ENCODE measurements at places on chromosomes 2 and 18. TPM values are rescaled to one million over a fixed set of nuclear protein-coding genes. Genes with fewer than 3 reads are reported as not detected.

DNA sequence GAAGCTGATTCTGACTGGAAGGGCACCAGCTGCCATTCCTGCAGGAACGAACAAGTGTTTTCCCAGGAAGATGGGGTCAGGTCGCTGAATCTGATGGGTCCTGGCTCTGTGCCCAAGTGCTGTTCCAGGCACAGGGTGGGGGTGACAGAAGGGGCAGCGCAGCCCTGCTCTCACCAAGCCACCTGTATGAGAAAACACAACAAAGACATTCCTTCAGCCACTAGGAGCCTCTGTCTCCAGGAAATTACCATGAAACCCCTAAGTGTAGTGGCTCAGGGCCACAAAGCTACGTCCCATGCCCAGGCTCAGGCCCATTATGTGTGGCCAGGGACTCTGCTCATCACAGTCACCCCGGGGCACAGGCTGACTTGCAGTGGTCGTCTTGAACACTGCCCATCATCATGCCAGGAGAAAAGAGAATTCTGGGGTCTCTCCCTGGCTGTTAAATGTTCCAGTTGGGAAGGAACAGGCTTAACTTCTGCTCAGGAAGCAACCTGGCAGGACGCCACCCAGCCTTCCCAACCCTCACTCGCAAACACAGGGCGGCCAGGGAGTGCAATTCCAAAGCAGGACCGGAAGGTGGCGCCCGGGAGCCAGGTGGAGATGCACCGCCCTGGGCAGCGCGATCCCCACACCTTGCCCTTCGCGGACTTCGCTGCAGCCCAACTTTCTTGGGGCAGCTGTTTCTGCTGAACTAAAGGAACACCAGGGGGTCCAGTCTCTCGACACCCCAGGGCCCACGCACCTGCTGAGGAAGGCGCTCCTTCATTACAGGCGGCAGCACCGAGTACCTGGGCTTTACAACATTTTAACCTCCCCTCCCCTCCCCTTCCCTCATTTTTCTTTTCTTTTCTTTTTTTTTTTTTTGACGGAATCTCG is 11.0 kb upstream of the SFTPB start:
- H3K4me1 ChIP-seq = peaks cover 5% of the 10 kb centered on the region
- H3K27ac ChIP-seq = no peak overlapping the region
- H3K36me3 ChIP-seq = no peaks in the 10 kb centered on the region
- peak; percentile 84 for DNase-seq

- peaks cover 10% of the 10 kb centered on the region for H3K36me3 ChIP-seq
- peak; percentile 73 for DNase-seq
- H3K27ac ChIP-seq = peak overlapping the region; percentile 95
- H3K4me1 ChIP-seq = peaks cover 68% of the 10 kb centered on the region
- peaks cover 10% of the 10 kb centered on the region for H3K27me3 ChIP-seq
Measured at GRCh38 chr2:7015007-7015950, 98.1 kb downstream of the RNF144A start.

The SPEG gene
- 92.9 TPM for total RNA-seq

- peaks cover 2% of the 10 kb centered on the region for H3K27me3 ChIP-seq
- no peak overlapping the region for H3K27ac ChIP-seq
- no peaks in the 10 kb centered on the region for H3K4me1 ChIP-seq
- H3K4me3 ChIP-seq = no peak overlapping the region
Measured at GRCh38 chr2:4020153-4020552, 316.8 kb downstream of the DCDC2C start.

GRCh38 chr18:2172881-2173280 is 398.4 kb downstream of the METTL4 start:
- no peak overlapping the region for H3K27ac ChIP-seq
- no peak for DNase-seq
- H3K27me3 ChIP-seq = no peaks in the 10 kb centered on the region
- no peaks in the 10 kb centered on the region for H3K36me3 ChIP-seq

The CLEC4F gene
- 0.66 TPM for total RNA-seq

Data from glutamatergic neuron (in vitro differentiated cells).